Heart right ventricle (tissue), 16 donors: ENCODE measurements at places on chromosomes 1 and 21. TPM values are rescaled to one million over a fixed set of nuclear protein-coding genes. Genes with fewer than 3 reads are reported as not detected.

The PRR9 gene
- not detected for total RNA-seq

DNA sequence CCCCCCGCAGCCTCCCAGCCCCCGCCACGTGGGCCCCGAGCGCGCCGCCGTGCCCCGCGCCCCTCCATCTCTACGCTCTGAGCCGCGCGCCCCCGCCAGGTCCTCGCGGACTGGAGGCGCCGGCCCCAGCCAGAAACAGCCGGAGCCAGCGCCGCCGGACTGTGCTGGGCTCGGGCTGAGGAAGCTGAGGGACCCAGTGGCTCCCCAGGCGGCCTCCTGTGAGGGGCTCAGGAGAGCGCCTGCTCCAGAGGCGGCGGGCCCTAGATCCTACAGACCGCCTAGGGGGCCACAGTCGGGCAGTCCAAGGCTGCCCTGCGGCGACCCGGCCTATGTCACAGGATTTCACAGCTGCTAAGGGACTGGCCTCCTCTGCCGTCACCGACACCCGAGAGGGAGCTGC, 82.1 kb downstream of the NENF start:
- DNase-seq = no peak

The ZNF691 gene
- total RNA-seq = 9.0 TPM

DNA sequence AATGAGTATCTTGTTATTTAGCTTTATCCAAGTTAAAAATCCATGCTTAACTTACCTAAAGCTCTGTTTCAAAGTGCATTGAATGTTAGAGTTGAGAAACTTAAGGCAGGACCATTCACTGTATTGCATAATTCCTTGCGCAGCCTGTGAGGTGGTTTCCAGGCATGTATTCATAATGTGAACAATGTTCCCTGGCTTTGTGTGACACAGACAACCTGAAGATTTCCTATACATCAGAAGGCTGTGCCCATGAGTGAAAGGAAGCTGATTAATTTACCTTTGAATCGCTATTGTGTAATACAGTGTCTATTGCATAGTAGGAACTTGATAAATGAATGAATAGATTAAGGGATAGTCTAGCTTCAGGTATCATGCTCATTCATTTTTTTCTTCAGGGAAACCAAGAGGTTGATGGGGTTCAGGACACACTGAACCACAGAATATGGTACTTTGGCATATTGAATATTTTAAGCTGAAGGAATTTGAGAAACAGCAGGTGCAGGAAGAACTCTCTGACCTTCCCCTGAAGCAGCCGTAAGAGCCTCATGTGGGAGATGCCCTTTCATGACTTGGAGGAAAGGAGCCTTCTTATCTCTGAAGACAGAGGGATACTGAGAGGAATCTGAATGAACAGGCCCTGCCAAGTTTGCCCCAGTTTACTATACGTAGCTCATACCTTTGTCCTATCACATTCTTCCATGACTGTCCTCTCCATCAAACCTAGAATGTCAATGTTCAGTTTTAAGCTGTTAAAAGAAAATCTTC, 88.6 kb upstream of the GNG12 start:
- no peak for DNase-seq

The GABRD gene
- total RNA-seq = 1.1 TPM

DNA sequence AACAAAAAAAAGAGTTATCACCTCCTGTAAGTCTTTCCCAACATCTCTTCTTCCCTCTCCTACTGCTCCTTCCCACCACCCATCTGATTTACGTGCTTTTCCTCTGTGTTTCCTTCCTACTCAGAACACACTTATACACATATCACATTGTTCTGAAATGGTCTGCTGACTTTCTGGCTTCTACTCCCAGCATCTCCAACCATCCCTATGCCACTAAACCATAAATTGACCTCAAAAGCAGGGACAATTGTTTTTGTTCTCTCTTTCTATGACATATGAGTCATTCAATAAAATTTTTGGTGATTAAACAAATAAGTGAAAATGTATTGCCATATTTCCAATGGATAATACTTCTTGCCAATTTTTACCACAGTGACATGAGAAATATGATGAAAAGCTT, 8.2 kb downstream of the GOLPH3L start:
- no peak for DNase-seq

- no peak for DNase-seq
These were observed 33.8 kb upstream of the PRELP start for GRCh38 chr1:203441766-203442165.

- no peak for DNase-seq
These were observed 138.5 kb downstream of the SLC45A1 start for GRCh38 chr1:8456308-8456912.

DNA sequence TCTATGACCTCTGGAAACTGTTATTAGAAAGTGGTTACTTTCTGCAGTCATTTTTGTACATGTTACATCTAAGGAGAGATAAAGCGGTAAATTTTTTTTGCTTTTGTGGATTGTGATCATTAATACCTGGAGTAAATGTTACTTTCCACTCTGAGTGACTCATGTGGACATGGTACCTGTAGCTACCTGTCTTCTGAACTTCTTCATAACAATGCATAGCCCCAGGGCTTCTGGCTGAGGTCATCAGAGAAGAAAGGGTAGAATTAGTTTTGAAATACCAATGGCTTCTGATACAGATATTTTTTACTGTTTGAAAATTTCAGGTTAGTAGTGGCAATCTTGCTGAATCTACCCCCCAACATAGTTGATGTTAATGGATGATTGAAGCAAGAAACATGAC, 489.3 kb downstream of the RWDD3 start:
- DNase-seq = no peak

The NAXE gene
- total RNA-seq = 108 TPM

GRCh38 chr1:38819516-38819915, 40.1 kb downstream of the RRAGC start:
- DNase-seq = no peak
